ENCODE measurements at places on chromosomes 1 and 21. TPM values are rescaled to one million over a fixed set of nuclear protein-coding genes. Genes with fewer than 3 reads are reported as not detected.

CCDC30 gene
- total RNA-seq = 1.3 TPM

CD101 gene
- total RNA-seq = 0.27 TPM

SPRR3 gene
- not detected for total RNA-seq

UMODL1 gene
- total RNA-seq = 2.4 TPM

WLS gene
- total RNA-seq = under 0.01 TPM

NHLH2 gene
- total RNA-seq = under 0.01 TPM

MMEL1 gene
- total RNA-seq = 8.1 TPM

- no peak for DNase-seq
These were observed 1510.6 kb downstream of the MRPL39 start for GRCh38 chr21:24096651-24097050.

DNA sequence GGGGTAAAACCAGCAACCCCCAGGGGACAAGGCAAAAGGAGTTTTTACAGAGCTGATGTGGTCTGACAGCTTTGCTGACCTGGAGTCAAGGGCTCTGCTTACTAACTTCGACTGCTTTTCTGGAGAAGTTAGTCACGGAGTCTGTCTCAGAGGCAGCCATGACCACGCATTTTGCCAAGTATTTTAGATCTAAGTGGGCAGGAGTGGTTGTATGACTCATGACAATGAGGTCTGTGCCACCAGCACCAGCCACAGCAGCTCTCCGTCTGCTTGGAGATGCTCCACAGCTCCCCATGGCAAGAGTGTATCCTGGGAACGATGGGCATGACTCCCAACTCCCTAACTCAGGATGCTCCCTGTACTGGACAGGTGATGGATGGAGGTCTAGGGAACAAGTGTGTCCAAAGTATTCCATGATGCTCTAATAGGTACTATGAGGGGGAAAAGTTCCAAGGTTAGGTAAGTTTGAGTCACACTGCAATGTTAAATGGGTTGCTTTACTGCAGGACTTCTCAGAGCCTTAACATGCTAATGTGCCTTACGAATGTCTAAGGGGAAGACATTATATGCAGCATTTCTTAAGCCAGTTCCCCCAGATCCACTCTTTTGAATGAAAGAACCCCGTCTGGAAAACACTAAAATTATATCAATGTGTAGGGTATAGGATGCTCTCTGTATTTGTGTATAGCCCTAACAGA lies 359.0 kb downstream of the HHAT start:
- DNase-seq = no peak

GRCh38 chr1:224182057-224182865 lies 779 bp upstream of the DEGS1 start:
- no peak for DNase-seq

DNA sequence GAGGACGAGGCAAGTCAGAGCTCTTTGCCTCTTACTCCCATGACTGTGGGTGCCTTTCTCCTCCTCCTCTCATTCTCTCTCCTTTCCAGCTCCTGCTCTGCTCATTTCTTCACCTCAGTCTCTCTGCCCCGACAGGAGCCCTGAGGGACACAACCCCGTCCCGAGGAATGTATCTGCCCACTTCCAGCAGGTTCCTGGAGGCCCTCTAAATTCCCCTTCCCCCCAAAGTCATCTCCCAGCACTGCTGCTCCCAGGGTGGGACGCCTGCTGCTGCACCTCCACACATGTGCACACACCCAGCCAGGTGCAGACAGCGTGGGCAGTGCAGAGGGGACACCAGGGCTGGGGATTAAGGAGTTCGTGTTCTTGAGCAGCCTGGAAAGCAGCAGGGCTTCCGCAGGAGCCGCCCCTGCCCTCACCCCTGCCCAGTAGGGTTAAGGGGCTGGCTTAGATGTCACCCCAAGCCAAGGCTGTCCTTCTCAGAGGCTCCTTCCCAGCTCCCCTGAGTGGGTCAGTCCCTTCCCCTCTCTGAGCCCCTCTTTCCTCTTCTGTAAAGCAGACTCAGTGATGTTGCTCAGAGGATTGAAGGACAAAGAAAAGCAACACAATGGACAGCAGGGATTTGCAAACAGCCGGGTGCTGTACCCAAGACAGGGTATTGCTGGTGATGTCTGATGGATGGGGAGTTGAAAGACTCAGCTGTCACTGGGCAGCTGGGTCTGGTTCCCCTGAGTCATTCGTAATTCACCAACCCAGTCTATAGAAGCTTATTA lies 346.0 kb downstream of the MATN1 start:
- DNase-seq = no peak

- no peak for DNase-seq
These were observed 1.6 kb downstream of the E2F2 start for GRCh38 chr1:23529146-23530086.

DNA sequence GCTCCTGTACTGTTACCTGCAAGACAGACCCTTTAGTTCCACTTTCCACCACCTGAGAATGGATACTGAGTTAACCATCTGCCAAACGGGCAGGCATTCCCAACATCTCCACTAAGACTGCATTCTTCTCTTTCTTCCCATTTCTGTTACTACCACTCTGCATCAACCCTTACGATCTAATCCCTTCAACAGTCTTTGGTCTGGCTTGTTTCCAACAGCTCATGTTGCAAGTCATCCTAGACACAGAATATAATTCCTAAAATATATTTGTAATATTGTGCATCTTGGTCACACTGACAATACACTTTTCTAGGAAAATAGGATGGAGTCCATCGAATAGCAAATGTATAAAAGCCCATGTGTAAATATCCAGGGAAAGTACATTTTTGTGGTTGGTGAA lies 166.7 kb downstream of the SIPA1L2 start:
- peak; percentile 3 for DNase-seq

DNA sequence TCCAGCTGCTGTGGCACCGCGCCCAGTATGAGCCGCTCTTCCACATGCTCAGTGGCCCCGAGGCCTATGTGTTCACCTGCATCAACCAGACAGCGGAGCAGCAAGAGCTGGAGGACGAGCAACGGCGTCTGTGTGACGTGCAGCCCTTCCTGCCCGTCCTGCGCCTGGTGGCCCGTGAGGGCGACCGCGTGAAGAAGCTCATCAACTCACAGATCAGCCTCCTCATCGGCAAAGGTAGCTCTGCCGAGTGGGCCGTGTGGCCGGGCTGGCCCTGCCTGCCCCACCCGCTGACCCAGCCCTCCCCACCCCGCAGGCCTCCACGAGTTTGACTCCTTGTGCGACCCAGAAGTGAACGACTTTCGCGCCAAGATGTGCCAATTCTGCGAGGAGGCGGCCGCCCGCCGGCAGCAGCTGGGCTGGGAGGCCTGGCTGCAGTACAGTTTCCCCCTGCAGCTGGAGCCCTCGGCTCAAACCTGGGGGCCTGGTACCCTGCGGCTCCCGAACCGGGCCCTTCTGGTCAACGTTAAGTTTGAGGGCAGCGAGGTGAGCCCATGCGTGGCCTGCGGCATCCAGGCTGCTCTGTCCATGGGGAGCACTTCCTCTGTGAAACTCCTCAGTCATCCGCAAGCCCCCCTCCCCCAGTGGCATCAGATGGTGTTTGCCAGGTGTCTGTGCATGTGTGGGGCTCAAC lies 64.2 kb downstream of the PIK3CD start:
- no peak for DNase-seq

GRCh38 chr1:107942814-107943213 lies 22.2 kb downstream of the VAV3 start:
- no peak for DNase-seq

GRCh38 chr1:67888216-67889106 lies 55.2 kb upstream of the GNG12 start:
- DNase-seq = no peak

GRCh38 chr1:62508187-62508758 lies 71.4 kb downstream of the USP1 start:
- DNase-seq = peak; percentile 70

GRCh38 chr1:39102537-39103327 lies 76.6 kb downstream of the NDUFS5 start:
- DNase-seq = no peak

DNA sequence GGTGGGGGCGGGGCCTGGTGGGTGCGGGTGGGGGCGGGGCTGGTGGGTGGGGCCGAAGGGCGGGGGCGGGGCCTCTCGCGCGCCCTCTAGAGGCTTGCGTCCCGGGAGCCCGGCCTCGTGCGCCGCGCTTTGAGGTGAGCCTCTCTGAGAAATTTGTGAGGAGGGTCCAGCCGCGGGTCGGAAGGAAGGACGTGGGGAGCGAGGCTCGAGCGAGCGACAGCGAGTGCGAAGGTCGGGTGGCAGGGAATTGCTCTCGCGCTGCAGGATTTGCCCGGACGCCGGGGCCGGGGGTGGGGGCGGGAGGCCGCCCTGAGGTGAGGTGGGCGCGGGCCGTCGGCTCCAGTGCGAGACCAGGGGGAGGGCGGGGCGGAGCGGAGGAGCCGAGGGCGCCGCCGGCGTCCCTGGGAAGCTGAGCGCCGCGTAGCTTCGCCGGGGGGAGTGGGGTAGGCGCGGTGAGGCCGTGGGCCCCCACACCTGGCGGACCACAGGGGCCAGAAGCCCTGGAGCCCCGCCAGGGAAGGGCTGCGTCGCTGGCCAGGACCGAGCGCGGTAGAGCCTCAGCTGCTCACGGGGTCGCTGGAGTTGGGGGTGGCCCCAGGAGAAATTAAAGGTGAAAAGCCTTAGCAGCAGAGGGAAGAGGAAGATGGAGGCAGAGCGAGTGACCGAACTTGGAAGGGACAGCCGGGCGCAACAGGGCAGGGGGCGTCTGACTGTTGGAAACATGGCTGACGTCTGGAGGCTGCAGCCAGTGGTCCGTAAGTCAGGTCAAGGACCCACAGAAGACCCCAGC lies 754 bp upstream of the LSS start:
- DNase-seq = no peak

DNA sequence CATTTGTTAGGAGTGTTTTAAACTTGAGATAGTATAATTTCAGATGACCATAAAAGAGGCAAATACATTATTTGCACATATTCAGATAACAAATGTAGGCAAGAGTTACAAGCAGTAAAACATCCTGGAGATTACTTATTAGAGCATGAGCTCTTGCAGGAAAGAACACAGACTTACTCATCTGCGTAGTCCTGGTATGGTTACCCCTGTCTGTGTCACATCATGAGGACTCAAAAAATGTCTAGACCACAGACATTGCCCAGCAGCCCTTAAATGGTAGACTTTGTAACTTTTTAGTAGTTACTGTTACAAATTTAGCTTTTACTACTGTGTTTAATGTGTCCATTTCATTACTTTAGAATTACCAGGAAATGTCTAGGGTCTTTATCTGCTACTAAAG lies 12.8 kb downstream of the CACHD1 start:
- DNase-seq = no peak

DNA sequence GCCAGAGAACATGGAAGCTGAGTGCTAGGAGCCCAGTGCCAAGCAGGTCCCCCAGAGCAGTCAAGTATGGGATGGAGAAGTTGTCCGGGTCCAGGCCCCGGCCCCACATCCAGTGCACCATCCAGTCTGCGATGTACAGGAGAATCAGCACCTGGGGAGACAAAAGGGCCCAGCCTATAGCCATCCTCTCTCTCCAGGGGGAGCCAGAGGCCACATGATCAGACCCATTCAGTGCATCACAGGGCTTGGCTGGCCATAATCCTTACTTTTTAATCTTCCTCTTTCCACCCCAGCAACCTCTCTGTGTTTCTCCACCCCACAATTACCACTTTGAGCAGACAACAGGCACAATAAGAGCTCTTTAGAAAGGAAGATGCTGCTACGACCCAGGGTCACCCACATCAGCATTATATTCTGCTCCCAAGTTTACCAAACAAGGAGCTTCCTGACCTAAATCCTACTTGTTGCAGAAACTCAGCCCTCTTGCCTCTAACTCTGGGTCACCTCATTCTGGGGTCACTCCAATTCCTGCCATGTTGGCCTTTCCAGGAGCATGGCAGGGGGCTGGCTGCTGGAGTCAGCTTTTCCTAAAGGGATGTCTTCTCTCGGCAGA lies 16.4 kb upstream of the RAB29 start:
- DNase-seq = peak; percentile 56

GRCh38 chr1:3762873-3763228 lies 9.7 kb upstream of the SMIM1 start:
- DNase-seq = no peak

DNA sequence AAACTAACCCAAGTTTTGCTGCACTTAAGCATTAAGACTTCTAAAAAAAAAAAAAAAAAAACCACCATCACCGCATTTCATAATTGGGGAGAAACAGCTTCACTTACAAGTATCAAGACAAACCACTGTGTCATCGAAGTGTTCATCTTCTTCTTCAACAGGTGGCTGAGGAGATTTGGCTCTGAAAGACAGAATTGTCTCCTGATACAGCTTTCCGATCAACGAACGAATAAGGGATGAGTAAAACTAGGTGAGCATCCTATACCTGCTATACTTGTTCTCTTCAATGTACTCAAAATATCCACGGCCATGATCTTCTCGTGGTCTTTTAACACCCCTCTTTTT lies 2.0 kb downstream of the HNRNPU start:
- no peak for DNase-seq

GRCh38 chr1:45306319-45306718 lies 20.4 kb upstream of the HPDL start:
- DNase-seq = no peak

DNA sequence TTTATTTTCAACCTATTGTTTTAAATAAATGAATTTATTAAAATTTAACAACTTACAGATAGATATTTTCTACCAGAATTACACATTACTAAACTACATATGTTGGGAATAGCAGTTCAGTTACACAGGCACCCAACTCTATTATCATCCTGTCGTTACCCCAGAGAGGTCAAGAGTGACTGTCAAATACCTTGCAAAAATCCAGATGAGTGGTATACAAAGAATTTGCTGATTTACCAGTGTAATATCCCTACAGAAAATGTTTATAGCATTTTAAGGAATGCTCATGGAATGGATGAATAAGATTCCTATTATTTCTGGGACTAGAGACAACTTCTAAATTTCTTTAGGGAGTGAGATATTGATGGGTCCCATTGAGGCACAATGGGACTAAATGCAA lies 300.7 kb upstream of the RGS18 start:
- DNase-seq = no peak

GRCh38 chr1:14969006-14969405 lies 184.5 kb upstream of the TMEM51 start:
- DNase-seq = peak; percentile 18

Measured in hematopoietic multipotent progenitor cell (in vitro differentiated cells).